HFFc6 (cell line): ENCODE measurements at places on chromosomes 16 and 17.

DNA sequence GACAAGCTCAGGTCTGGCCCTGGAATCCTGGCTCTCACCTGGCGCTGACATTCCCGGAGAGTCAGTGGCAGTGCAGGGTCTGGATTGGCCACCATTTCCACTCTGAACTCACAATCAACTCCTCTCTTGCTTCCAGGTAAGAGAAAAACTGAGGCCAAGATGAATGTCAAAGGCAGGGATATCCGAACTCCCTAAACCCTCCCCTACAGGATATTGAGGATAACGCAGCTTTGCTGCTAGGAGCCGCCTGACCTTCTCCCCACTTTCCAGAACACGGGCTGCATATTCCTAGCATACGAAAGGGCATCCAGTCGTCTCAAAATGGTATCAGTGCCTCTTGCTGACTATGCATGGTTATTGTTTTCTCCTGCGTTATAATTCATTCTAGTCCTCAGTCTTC, 473.4 kb downstream of the SOX9 start:
- DNase-seq = no peak

- DNase-seq = no peak
Measured at GRCh38 chr17:79317916-79318315, 243.3 kb downstream of the ENGASE start.

GRCh38 chr16:29825145-29826044, 5.1 kb downstream of the MVP start:
- peak; percentile 74 for DNase-seq

GRCh38 chr17:27569257-27569722, 61.7 kb upstream of the LGALS9 start:
- DNase-seq = no peak

GRCh38 chr17:38571833-38572668, 33.7 kb downstream of the SRCIN1 start:
- DNase-seq = no peak

DNA sequence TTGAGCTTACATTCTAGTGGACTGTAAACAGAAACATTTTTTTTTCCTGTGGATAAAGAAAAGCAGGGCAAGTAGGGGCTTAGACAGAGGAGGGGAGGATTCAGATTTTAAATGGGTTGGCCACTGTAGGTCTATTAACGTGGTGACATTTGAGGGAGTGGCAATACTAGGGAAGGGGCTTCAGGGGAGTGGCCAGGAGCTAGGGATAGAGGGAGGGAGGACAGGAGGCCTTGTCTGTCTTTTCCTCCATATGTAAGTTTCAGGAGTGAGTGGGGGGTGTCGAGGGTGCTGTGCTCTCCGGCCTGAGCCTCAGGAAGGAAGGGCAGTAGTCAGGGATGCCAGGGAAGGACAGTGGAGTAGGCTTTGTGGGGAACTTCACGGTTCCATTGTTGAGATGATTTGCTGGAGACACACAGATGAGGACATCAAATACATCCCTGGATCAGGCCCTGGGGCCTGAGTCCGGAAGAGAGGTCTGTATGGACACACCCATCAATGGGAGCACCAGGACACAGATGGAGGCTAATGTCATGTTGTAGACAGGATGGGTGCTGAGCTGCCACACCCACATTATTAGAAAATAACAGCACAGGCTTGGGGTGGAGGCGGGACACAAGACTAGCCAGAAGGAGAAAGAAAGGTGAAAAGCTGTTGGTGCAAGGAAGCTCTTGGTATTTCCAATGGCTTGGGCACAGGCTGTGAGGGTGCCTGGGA, 6.5 kb upstream of the HBM start:
- no peak for DNase-seq

GRCh38 chr16:64311241-64311640, 810.6 kb downstream of the CDH11 start:
- DNase-seq = peak; percentile 8

DNA sequence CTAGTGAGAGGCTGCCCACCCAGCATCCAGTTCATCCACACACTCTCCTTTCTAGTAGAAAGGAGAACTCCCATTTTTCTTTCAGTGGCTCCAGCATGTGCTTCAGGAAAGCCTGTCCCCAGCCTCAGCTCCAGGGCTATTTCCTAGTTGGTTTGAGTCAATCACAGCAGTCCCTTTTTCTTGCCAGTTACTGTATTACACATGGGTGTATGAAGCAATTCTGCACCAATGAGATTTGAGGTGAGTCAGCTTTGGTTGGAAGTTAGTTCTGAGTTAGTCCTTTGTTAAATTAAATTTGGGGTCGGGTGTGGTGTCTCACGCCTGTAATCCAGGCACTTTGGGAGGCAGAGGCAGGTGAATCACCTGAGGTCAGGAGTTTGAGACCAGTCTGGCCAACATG, 24.8 kb downstream of the RAD51D start:
- DNase-seq = peak; percentile 84

DNA sequence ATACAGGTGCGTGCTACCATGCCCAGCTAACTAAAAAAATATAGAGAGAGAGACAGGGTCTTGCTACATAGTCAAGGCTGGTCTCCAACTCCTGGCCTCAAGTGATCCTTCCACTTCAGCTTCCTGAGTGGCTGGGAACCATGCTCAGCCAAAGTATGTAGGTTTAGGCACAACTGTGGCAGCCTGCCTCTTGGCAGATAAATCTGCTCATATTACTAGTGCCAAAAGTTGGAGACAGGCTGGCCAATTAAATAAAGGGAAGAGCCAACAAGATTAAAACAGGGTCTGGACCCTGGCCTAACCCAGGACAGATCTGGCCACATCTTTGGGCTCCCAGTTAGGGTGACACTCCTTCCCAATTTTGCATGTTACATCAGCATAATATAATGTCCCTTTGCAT, 151.7 kb downstream of the CBLN1 start:
- no peak for DNase-seq

DNA sequence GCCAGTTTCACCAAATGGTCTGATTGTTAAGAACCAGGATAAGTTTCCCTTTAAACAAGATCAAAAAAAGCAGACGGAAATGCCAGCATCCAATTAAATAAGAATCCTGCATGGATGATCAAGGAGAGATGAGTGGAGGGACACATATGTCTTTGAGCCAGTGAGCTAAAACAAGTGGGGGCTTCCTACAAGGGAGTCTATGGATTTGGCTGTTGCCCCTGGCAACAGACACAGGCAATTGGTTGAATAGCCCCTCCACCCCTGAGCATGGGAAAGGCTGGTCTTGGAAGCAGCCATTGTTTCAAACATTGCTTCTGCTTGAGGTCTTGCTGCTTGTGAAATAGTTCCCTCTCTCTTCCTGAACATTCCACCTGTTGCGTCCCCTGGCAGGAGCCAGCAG, 374.7 kb upstream of the ERCC4 start:
- DNase-seq = no peak

- no peak for DNase-seq
Measured at GRCh38 chr17:22516861-22517636, 824.7 kb downstream of the KCNJ18 start.

DNA sequence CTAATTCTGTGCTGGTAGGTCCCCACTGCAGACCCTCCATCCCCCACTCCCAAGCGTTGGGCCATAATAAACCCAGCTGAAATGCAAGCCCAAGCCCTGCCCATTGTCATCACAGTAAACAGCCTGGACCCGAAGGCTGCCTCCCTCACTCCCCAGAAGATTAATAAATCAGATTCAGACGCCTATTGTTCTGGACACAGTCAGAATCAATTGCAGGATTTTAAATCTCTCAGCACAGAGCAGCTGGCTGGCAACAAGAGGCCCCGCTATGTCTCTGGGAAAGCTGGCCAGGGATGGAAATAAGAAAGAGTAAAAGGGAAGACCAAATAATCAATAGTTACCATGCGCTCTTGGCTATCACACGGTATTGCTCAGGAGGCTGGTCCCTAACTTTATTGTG, 93.9 kb downstream of the C17orf67 start:
- DNase-seq = no peak

- DNase-seq = no peak
Measured at GRCh38 chr17:2042390-2042847, 597 bp downstream of the OVCA2 start.

DNA sequence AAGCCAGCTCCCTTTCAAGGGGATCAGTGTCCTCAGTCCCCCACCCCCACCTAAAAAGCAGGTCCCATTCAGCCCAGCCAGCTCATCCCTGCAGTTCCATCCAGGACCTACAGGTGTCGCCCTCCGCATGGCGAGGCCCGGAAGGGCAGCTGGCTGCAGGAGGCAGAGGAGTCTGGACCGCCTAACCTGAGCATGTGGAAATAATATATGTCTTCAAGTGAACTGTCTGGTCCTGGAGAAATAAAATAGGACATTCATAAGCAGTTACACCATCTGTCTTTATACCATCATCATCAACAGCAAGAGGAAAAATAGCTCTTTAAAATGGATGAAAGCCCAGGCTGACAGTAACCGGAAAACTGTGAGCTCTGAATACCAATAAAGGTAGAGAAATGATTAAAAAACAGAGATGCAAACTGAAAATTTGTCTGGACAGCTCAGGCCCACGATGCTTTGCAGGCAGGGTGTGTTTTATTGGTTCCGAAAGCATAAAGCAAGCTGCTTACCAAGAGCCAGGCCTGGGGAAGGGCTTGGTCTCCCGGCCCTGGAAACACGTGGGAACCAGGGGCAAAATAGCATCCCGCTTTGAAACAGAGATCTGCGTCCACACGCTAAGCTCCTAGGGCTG, 215.2 kb downstream of the ZFHX3 start:
- peak; percentile 63 for DNase-seq

DNA sequence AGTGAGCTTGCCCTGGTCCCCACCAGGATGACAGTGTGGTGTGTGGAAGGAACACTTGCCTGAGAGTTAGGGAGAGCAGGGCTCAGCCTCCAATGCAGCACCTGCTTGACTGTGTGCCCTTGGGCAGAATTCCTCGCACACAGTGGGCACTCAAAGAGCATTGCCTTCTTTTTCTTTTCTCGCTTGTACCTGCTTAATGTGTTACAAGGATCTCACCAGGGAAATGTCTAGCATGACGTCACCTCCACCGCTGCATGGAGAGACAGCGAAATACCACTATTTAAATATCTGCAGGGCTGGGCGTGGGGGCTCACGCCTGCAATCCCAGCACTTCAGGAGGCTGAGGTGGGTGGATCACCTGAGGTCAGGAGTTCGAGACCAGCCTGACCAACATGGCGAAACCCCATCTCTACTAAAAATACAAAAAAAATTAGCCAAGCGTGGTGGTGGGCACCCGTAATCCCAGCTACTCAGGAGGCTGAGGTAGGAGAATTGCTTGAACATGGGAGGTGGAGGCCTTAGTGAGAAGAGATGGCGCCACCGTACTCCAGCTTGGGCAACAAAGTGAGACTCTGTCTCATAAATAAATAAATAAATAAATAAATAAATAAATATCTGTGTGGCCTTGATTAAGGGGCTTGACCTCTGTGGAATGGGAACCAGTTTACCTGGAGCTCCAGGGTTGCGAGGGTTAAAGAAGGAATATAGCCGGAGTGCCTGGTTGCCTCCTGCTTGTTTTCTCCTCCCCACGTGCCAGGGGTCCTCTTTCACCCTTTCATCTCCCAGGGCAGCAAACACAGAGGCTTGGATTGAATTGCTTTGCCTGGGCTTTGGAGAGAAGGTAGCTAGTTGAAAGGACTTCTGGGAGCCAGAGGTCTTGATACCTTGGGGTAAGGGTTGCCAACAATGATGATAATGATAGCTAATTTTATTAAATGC, 16.3 kb downstream of the SNX29 start:
- DNase-seq = no peak

- DNase-seq = no peak
Measured at GRCh38 chr16:50525262-50525661, 22.9 kb upstream of the NKD1 start.

DNA sequence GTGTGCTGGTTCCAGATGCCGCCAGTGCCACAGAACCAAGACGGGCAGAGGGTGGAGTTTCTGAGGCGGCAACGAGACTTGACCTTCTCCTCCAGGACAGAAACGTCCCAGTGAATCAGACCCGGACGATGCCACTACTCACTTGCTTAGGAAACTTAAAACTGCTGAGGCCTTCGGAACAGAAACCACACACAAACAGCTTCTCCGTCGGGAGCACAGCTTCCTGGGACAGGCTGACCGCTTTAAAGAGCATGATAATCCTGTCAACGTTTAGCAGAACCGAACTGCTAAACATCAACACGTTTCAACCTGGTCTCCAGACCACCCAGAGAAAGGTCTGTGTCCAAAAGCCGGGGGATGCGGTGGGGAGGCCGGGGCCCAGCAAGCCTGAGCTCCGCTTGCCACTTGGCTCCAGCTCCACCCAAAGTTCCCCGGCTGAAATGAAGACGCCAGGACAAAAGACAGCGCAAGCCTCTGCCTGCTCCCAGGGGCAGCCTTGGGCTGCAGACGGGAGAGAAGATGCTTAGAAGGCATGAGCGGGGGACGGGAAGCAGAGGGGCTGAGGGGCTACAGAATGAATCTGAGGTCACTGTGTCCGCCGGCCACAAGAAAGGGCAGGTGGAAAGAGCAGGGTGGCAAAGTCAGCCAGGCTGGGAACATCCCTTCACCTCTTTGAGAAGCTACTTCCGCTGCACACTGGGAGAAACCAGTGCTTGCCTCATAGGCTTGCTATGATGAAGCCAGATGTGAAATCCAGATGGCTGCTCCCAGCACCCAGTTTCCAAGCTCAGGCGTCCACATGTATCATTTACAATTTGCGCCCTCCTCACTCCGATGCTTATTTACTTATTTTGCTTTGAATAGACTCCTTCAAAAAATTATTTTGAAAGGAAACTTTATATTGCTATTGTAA, 69.0 kb downstream of the MRM3 start:
- DNase-seq = peak; percentile 71

GRCh38 chr16:65490286-65490685, 368.4 kb upstream of the CDH11 start:
- no peak for DNase-seq

DNA sequence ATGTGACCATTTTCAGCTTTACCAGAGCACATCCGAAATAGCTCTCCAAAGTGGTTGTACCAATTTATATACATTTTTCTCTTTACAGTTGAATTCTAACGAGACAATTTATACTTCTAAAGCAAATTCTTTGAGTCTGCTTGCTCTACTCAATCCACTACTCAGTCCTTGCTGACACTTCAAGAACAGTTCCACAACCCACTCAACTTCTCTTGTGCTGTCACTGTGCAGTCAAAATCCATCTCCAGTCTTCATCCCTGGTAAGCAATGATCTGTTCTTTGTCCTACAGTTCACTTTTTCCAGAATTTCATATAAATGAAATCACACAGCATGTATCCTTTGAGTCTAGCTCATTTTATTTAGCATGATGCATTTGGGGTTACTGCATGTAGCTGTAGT, 30.6 kb downstream of the NETO2 start:
- no peak for DNase-seq
